ENCODE measurements at places on chromosomes 4 and X.

GRCh38 chrX:24110069-24110468, 39.5 kb upstream of the ZFX start:
- DNase-seq = no peak

DNA sequence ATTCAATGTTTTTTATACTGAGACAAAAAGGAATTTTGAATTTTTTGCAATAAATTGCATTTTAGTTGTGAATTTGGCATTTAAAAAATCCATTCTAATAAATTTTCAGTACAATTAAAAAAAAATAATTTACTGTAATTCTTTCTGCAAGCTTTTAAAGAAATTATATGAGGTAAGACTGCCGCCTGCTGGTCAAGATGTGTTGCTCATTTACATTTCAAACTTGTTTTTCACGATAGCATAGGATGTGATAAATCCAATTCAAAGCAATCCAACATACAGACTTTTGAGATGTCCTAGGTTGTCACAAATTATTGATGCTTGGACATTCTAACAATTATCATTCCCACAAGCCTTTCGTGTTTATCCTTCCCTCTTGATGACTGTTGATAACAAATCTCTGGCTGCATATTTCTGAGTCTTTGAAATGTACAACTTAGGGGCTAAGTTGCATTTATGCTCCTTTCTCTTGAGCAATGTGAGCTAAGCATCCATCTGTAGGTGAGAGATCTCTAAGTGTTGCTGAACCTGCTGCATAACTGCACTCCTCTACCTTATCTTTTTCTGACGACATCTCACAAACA, 21.7 kb upstream of the MFAP3L start:
- DNase-seq = peak; percentile 73

- no peak for DNase-seq
Observed at GRCh38 chr4:128596853-128597252, 212.6 kb upstream of the JADE1 start.

DNA sequence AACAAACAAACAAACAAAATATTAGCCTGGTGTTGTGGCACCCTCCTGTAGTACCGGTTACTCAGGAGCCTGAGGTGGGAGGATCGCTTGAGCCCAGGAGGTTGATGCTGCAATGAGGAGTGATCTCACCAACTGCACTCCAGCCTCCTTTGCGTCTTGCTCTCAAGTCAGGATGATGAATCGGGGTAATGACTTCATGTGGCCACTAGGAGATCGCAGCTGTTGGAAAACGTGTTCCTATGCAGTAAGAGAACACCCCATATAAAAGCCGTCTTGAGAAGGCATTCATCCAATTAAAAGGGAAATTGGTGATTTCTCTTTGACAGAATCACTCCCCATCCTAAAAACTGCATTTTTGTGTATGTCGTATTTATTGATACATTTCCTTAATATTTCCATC, 6.9 kb downstream of the CCNB3 start:
- DNase-seq = peak; percentile 37

DNA sequence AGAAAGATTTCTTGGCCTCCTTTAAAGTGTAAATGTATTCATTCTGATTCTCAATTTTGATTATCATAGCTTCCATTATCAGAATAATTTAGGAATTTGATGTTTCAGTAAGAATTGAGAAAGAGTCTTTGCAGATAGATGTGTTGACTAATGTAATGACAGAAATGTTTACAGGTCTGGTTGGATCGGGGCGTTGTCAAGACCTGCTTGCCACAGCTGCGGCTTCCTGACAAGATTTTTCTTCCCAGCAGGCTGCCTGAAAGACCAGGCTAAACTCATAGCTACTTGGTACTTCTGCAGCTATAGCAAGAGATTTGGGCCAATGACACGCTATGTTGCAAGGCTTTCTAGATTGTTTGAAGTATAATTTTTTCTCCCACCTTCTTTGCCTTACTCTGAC, 91.5 kb upstream of the ANKRD50 start:
- no peak for DNase-seq

DNA sequence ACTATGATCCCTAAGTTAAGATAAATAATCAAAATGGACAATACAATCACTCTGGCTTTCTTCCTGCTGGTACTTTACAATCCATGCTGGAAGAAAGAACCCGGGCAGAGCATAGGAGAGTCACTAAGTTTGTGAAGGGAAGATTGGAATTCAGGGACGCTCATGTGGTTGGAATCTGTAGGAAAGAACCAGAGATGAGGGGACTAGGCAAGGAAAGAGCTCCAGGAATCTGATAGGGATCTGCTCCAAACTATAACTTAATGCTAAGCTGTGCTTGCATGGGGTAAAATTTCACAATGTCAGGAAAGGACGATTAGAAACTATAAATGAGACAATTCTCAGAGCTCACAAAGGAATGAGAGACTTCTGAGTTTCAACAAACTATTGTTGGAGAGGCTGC, 167.5 kb downstream of the ADGRA3 start:
- DNase-seq = no peak

- DNase-seq = no peak
Observed at GRCh38 chr4:24837336-24837735, 42.0 kb downstream of the SOD3 start.

GRCh38 chr4:176752191-176752749, 40.5 kb downstream of the VEGFC start:
- DNase-seq = no peak

DNA sequence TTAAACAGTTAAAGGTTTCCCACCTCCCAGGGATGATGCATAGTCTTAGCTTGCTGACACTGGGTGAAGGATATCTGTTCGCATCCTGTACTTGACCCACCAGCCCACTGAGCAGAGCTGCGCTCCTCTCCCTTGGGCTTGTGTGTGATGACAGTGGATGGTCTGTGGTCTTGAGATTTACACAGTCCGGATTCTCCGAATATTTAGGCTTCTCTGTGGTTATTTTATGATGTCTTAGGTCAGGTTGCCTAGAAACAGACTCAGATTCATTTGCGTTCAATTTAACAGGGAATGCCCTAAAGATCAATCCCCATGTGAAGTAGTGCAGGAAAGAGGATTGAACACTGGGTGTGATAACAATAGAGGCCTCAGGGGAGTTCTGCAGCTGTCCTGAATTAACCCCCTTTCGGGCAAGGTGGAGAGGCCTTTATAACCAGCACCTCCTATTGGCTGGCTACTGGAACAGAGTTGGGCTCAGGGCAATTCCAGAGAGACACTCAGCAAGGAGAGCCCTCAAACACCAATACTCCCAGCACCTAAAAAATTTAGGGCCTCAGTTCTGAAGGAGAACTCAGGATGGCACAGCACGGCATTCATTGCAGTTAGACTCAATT, 653.2 kb upstream of the GALNT7 start:
- DNase-seq = no peak

DNA sequence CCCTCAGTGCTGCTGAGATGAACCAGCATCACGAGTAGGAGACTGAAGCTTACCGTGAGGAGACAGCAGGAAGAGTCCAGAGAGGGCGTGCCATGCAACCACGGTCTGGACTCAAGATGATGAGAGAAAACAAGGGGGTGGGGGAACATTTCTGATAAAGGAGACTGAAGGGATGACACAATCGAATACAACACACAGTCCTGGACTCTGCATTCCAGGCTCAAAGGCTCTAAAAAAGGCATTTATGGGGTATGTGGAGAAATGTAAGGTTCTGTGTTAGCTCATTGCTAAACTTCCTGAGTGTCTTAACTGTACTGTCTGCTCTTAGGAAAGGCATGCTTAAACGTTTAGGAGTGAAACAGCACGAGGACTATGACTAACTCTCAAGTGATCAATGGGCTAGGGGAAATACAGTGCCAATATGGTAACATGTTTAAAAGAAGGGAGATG, 20.6 kb upstream of the IRAK1 start:
- DNase-seq = peak; percentile 87

DNA sequence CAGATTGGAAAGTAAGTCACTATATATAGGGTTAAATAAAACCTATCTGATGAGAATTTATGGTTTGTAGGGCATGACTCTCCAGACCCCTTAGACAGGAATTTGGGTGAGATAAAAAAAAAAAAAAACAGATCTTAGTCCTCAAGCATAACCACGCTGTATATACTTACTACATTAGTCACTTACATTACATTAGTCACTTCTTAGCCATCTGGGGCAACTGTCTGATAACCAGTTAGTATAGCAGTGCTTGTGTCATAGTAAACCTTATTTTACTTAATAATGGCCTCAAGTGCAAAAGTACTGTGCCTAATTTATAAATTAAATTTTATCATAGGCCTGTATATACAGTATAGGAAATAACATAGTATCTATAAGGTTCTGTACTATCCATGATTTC, 60.2 kb upstream of the RPS6KA6 start:
- peak; percentile 69 for DNase-seq

GRCh38 chr4:17064959-17065358, 166.5 kb upstream of the LDB2 start:
- no peak for DNase-seq

Measured in fibroblast of mammary gland (primary cell).